ENCODE measurements at places on chromosomes 1 and 21.

- DNase-seq, result peak; percentile 11
Observed at GRCh38 chr1:45326627-45327623, at the start of gene HPDL. HPDL (plus strand) TSS chr1:45326895; CDS start chr1:45327149, 254 bp downstream.

- no peak for DNase-seq
Observed at GRCh38 chr1:168330285-168330684, 49.6 kb downstream of the TBX19 start.

DNA sequence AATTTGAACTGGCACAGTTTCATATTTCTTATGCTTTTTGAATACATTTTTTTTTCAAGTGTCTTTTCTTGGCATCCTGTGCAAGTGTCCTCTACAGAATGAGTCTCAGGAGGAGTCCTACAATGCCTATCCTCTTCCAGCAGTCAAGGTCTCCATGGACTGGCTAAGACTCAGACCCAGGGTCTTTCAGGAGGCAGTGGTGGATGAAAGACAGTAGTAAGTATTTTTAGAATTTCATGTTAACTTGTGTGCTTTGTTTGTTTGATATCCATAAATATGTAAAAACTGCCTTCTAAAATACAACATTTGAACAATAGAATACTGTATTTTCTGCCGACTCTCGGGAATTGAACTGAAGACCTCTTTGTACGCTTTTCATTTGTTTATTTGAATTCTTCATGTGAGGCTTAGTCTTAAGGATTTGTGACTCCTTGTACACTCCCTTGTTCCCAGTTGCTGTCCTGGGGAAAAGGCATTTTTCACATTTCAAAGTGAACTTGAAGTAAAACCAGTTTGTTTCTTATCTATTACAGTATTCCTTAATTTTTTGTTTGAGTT, 56.6 kb downstream of the NCF2 start:
- no peak for DNase-seq

GRCh38 chr1:158035014-158035413, 41.6 kb downstream of the KIRREL1 start:
- no peak for DNase-seq

DNA sequence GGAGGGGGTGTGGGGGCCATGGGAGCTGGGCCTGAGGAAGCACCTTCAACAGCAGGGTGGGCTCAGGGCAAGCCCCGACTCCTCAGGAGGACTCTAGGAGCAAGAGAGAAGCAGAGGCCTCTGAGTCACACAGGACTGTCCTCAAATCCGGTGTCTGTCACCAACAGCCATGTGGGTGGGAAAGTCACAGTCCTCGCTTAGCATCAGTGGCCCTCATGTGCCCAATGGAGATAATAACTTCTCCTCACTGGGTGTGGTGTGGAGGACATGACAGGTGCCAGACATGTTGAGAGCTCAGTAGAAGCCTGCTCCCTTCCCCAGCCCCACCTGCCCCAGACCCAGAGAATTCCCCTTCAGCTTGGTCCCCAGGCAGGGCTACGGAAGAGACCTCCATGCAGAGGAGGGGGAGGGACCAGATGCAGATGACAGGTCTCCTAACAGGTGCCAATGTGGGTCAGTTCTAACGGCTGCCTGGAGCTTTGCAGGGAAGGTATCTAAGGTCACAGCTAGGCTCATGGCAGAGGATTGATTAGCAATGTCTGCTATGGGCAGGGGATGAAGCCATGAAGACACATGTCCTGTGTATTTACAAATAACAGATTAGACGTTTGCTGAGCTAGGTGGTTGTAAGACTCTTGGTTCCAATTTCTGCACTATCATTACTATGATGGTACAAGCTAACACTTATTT, 30.2 kb downstream of the TTC39A start:
- DNase-seq, result no peak

GRCh38 chr1:47393141-47393540, 22.9 kb upstream of the FOXE3 start:
- no peak for DNase-seq

GRCh38 chr1:3522564-3523265, 68.2 kb downstream of the ARHGEF16 start:
- DNase-seq, result no peak

DNA sequence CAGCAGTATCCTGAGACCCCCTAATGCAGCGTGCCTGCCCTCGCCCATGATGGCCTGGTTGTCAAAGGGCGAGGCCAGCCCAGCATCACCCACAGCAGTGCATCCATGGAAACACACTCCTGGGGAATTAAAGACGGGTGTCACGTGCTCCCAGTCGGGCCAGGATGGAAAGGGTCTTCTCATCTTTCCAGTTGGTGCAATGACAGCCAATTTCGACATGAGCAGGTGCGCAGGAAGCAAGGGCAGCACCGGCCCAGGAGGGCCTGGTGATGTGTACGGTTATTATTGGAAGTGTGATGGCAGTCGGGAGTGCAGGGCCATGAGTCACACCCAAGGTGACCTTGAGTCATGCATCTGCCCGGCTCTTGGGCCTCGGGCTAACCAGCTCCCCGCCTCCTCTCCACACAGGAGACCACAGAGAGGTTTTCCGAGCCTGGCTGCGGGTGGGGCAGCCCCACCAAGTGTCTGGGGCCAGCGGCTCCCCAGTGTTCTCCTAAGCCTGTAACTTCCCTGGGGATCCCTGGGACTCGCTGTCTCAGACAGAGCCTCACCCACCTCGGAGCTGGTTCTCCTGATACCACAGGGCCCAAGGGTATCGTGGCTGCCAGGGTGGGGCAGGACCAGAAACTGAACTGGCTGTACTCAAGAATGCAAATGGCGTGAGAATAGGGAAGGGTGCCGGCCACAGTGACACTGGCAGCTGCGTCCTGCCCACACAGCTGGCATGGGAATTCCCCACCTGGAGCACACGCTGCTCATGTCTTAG, 119.8 kb downstream of the SIK1 start:
- no peak for DNase-seq

- DNase-seq, result peak; percentile 51
Observed at GRCh38 chr1:228664399-228664914, 70.8 kb upstream of the RHOU start.

- no peak for DNase-seq
Observed at GRCh38 chr1:20448671-20449071, 37.3 kb downstream of the CAMK2N1 start.

DNA sequence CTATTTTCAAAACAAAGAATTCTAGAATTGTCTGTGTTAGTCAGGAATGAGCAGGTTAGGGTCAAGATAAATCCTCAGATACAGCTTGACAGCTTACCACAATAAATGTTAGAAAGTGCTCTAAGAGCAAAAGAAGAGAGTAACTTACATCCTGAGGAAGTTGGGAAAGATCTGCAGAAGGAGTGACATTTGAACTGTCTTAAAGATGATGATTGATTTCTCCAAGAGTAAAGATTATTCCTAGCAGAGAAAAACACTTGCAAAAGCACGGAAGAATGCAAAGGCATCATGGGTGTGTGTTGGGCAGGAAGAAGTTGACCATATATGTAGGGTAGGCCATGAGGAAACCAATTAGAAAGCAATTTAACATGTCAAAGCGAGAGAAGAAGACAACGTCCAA, 175.4 kb downstream of the LRRC7 start:
- DNase-seq, result no peak

- no peak for DNase-seq
Observed at GRCh38 chr1:212514056-212514614, 81.4 kb downstream of the NENF start.

- DNase-seq, result no peak
Observed at GRCh38 chr1:226820941-226821718, 49.3 kb upstream of the PSEN2 start.

DNA sequence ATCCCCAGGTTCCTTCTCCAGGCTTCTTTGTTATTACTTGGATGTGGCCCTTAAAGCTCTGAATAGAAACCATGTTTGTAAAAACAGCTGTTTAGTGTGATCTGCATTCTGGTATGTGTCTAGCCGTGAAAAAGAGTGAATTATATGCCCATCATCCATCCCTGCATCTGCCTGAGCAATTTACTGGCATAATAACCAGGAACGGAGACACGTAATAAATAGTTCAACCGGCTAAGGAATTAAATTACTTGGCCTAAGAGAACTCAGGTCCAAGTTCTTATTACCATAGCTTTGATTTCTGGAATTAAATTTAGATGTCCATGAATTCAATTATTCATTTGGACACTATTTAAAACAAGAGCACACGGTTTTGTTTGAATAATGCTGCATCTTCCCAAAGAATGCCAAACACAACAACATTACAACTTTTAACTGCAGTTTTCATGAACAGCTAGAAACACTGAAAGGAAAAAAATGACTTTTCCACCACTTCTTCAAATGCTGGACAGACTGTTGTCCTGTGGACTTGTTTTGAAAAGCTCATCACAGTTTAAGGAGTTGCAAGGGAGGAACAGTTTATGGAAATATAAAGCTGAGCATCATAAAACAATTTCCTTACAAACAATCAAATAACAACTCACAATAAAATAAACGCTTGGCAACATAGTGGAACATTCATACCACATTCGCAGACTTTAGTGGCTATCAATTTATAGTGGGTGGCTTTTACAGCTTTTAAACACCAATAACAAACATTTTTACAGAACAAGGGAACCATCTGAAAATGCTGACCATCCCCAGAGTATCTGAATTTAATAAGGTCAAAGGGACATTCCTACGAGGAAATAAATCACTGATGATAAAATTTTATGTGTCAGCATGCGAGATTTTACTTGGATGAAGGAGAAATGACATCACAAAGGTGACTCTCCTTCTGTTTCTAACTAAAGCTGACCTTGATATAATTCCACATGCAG, 144.7 kb downstream of the APP start:
- DNase-seq, result no peak

- no peak for DNase-seq
Observed at GRCh38 chr1:39576016-39576657, 453 bp downstream of the PABPC4 start.
